Stimulated activated naive CD8-positive, alpha-beta T cell treated with anti-CD3 and anti-CD28 coated beads, Interleukin-15, Interleukin-2, amounts not matched to agents 100 U/mL and 50 U/mL, for 24 hours (primary cell): ENCODE measurements at places on chromosomes 7 and 10.

DNA sequence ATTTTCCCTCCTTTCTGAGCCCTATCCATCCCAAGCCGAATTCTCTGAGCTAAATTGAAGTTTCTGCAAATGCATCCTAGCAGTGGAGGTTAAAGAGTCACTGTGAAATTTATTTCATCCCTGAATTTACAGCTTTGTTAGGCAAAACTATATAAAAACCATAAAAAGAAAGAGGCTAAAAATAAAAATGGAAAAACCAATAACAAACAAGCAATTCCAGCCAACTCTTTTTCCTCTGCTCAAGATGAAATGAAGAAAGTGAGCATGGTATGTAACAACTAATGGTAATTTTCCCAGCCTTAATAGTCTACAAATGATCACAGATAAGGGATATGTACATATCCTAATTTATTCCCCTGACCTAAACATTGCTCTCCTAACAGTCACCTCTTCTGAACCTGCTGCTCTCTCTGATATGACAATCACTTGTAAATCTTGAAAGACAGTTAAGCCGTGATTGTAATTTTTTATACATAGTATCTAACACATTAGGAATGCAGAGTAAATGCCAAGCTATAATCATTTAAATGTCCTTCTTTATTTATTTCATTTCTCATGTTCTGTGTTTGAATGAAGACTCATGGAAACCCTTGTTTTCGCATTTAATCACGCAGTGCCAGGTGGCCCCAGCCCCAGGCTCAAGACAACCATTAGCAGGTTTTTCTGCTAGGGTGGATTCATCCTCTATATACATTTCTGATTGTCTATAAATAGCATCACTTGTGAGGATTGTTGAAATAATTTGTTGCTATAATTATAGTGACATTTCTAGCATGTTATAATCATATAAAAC is 48.6 kb upstream of the NRP1 start:
- DNase-seq, result no peak

DNA sequence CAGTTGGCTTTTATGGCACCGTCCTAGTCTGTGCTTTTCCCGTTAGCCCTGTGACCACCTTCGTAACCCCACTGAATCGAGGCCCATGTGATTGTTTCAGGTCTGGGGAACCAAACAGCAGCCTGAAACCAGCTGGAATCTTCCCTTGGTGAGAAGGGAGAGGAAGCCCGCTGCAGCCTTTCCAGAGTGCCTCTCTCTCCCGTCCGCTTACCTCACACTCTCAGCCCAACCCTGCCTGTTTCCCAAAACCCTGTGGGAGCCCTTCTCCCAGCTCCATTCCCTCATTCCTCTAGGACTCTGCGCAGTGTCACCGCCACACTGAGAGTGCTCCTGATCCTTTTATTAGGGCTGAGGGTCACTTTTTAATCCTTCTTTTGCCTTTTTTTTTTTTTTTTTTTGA is 139.6 kb downstream of the WDR37 start:
- no peak for DNase-seq

DNA sequence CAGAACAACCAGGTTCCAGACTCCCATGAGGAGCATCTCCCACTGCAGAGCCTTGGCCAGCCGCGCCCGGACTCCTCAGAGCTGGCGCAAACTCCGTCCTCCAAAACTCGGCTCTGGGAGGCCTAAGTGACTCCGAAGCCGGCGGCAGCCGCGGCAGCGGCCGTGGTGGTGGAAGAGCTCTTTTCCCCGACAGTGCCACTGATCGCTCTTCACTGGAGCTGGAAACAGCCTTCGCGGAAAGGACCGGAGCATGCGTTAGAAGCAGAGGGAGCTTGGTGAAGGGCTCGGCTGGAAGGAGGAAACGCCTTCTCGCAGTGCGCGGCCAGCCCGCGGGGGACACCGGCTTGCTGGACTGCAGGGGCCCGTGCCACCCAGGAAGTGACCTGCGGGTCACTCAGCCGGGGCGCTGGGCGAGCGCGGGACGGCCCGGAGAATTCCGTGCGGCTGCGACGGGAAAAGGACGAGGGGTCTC is 5.0 kb upstream of the HOXA13 start:
- DNase-seq, result no peak

- DNase-seq, result no peak
Observed at GRCh38 chr7:37109843-37110242, 338.8 kb downstream of the ELMO1 start.

DNA sequence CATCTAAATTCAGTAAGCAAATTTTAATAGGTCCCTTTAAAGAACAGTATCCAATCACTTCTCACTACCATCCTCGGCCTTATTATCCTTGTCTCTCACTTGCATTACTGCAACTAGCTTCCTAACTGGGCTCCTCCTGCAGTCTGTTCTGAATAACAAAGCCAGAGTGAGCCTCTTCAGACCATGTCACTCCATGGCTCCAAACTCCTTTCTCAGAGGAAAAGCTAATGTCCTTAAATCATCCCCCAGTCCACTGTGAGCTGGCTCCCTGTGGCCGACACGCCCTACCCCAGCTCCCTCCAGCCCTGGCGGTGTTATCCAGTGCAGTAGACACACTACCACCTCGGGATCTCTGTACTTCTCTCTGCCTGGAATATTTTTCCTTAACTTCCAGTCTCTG is 80.0 kb downstream of the EPC1 start:
- DNase-seq, result no peak

- DNase-seq, result no peak
Observed at GRCh38 chr7:27526611-27527347, 135.9 kb downstream of the HIBADH start.

DNA sequence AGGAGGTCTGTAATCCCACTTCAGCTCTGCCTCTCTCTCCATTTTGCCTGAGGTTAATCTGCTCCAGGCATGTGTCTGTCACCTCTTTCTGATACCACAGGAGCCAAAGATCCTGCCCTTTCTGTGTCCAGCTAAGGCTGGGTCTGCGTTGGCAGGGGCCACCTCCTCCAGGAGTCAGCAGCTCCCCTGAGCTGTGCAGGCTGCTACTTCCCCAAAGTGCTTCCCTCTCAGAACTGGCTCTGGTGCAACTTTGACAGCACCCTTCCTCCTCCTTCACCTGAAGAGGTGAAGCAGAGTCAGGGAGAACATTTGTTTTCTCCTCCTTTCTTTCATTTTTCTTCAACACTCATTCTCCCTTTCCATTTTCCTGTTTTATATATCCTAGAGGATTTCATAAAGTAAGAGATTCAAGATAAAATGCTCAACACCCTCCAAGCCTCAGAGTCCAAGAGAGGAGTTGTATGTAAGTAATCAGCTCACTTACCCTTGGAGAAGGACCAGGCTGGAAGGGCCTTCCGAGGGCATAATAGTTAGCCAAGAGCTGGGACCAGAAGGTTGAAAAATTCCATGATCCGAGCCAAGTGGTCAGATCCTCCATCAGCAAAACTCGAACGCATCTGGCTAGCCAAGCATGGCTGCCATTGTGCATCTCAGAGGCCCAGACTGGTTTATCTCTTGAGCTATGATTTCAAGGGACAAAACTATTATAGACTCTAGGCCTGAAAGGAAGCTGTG is 257.3 kb downstream of the PTEN start:
- no peak for DNase-seq

- DNase-seq, result no peak
Observed at GRCh38 chr10:76717141-76717540, 920.5 kb downstream of the KCNMA1 start.

GRCh38 chr7:20858951-20859350 is 72.3 kb upstream of the SP8 start:
- DNase-seq, result no peak

DNA sequence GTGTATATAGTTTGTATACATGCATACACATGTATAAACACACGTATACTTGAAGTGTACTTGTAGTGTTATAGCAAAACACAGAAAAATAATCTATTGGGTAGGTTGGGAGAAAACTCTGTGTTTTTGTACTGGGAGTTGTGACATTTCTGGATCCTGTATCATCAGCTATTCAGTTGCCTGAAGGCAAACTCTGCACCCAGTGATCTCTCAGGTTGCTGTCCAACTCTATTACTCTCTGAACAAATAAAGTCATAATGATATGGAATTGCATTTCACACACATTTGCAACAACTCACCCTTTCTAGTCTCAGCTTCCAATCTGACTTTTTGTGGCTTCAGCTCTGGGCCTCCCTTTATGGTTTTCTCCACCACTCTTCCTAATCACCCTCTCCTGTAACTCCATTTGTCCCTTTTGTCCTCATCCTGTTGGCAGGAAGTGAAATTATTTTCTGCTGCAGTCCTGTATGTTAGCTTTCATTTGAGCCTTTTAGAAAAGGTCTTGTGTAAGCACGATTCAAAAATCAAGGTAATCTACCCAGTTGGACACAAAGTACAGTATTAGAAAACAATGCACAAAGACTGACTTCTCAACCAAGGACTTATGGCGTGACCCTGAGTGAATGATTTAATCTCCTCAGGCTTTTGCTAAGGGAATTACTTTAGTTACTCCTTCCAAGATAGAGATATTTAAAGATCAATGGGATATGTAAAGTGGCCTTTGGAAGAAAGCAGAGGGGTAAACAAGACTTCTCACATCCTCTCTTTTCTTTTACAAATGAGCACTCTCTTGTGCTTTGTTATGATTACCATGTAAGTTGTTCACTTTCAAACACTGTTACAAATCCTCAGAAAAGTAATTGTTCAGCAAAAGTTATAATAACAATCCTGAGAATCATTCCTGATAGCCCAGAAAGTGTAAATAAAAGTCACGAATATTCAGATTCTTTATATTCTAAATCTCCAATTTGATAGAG is 249.1 kb downstream of the KCND2 start:
- no peak for DNase-seq

DNA sequence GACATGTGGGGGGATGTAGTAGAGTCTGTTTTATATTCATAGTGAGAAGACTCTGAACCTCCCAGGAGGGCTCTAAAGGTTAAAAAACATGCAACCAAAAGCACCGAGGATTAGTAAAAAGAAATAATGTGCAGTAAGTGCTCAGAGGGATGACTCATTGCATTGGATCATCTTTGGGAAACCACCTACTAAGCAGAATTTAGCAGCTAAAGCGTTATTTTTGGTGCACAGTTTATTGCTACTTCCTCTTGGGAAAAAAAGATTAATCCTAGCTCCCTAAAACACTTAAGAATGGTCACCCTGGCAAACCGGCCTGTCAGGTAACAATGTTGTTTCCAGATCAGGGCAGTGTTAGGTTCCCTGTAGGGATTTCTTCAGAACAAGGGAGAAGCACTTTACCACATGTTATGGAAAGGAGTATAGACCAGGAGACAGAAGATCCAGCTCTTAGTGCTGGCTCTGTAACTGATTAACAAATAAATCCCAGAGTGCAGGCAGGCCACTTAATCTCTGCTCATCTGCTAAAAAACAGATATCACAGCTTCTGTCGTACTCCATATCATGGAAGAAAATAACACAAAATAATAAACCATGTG is 44.8 kb upstream of the FAM133B start:
- no peak for DNase-seq

DNA sequence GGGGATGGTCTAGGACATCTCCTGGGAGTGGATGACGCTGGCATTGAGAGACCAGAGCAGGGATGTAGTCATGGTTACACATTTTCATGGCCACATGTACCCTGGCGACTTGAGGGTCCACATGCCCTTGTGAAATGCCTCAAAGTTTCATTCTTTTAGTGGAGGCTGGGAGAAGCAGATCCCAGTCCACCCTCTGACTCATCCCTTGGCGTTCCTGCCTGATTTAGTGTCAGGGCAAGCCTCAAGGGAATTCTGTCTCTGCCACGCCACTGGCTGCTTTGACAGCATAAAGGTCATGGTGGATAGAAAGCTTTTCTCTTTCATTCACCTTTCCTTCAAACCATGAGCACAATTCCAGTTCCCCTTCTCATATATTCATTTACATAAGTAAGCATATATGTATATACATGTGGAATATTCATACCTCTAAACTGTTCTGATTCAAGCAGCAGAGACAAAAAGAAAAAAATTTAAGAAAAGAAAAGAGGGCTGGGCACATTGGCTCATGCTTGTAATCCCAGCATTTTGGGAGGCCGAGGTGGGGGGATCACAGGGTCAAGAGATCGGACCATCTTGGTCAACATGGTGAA is 21.8 kb upstream of the KIF5B start:
- DNase-seq, result no peak

DNA sequence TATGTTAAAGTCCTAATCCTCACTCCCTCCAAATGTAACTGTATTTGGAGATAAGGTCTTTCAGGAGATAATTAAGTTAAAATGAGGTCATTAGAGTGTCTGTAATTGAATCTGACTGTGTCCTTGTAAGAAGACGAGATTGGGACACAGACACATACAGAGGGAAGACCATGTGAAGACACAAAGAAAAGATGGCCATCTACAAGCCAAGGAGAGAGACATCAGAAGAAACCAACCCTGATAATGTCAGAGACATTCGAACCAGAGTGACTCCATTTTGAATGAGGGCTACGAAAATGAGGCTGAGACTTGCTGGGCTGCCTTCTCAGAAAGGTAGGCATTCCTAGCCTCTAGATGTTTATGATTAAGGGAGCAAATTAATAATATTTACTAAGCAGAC is 542 bp upstream of the SAMD9L start:
- no peak for DNase-seq

- no peak for DNase-seq
Observed at GRCh38 chr7:70887186-70887585, 244.8 kb upstream of the GALNT17 start.

GRCh38 chr7:156780724-156781455 is 112.1 kb downstream of the LMBR1 start:
- DNase-seq, result peak; percentile 20

DNA sequence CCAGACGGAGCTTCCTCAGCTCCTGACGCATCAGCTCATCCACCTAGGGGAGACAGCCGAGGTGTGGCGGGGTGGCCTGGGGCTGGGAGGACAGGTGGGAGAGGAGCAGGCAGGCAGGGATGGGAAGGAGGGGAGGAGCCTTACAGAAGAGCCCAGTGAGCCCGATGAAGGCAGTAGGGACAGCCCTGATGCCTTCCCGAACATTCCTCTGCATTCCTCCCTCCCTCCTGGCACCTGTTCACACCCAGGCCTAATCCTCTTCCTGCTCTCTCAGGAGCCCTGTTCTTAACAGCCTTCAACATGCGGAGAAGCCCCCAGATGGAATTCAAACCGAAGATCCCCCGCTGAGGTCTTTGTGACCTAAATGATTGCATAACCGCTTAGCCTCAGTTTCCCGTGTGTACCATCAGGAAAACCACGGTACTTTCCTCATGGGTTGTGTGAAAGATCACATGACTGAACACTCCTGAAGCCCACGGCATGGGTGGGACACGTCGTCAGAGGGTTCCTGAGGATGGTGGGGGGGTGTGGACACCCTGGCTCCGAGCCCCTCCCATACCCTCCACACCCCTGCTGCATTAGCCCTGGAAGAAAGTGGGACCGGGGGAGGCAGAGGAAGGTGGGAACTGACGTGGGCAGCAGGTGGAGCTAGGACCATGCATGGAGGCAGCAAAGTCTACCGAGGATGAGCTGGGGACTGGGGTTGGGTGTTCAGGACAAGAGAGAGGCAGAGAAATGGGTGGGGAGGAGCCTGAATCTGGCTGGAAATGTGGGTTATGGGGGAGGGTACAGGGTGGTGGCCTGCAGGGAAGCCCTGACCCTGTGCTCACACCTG is 8.8 kb upstream of the ASB10 start:
- no peak for DNase-seq

GRCh38 chr7:1127001-1127400 is 33.0 kb downstream of the ZFAND2A start:
- DNase-seq, result no peak

- DNase-seq, result no peak
Observed at GRCh38 chr7:19405541-19405940, 260.3 kb upstream of the FERD3L start.
